ENCODE measurements at places on chromosomes 6 and 20. TPM values are rescaled to one million over a fixed set of nuclear protein-coding genes. Genes with fewer than 3 reads are reported as not detected.

- DNase-seq, result no peak
Observed at GRCh38 chr6:166397849-166398248, 15.1 kb upstream of the MPC1 start.

GRCh38 chr6:1672379-1672778, 62.7 kb downstream of the FOXC1 start:
- DNase-seq, result no peak

DNA sequence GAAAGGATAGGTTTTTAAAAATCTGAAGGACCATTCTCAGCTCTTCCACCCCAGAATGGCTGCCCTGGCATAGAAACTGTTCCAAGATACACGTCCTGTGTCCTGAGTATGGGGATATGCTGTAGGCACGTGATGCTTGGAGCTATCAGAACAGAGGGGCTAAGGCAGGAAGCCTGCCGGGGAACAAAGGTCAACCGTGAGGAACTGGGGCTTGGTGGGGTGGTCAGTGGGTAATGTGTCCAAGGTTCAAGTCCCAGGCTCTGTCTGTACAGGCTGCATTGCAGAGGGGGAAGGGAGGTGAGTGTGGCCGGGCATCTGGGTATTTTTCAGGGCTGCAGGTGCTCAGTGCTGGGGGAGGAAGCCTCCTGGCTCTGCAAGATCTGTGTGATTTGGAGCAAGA, 479.6 kb upstream of the CHD6 start:
- DNase-seq, result no peak

GRCh38 chr6:169029861-169030260, 223.8 kb downstream of the THBS2 start:
- no peak for DNase-seq

DNA sequence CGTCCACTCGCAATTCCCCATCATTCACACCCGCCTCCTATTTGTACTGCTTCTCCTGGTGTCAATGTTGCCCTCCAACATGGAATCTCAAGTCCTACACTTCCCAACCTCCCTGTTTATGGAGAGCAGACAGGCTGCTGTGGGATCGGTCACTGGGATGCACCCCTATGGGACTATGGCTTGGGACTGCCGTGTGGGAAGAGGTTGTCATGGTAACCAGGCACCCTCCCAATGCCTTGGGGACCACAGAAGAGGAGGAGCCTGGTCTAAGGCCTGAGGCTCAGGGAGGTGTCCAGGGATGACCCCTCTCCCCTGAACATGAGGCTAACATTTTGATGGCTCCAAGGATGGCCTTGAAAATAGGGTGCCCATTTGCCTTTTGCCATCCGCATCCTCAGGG, 116.6 kb upstream of the CST7 start:
- no peak for DNase-seq

DNA sequence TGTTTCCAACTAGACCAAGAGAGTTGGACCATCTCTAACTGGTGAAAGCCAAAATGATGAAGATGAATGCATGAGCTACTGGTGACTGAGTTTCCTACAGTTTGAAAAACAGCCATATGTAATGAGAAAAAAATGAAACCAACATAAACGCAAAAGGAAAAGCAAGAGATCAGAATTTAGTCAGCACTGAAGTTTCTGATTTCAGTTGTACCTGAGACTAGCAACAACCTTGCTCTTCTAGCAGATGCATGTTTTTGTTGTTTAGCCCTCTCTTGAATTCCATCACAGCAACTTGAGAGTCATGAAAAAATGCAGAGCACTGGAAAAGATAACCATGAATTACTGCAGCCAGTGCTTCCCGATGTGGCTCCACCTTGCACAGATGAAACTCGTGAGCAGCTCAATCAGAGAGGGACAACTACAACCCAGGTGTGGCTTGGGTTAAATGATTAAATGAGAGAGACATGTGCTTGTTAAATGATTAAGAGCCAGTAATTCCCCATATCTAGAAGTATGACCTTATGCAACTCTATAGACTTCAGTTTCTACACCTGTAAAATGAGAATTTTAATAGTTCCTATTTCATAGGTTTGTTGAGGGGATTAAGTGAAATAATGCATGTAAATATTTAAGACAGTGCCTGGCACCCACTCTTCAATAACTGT, 104.8 kb downstream of the ELOVL4 start:
- no peak for DNase-seq

- peak; percentile 28 for DNase-seq
Observed at GRCh38 chr20:36237477-36237876, 1.2 kb downstream of the AAR2 start.

DNA sequence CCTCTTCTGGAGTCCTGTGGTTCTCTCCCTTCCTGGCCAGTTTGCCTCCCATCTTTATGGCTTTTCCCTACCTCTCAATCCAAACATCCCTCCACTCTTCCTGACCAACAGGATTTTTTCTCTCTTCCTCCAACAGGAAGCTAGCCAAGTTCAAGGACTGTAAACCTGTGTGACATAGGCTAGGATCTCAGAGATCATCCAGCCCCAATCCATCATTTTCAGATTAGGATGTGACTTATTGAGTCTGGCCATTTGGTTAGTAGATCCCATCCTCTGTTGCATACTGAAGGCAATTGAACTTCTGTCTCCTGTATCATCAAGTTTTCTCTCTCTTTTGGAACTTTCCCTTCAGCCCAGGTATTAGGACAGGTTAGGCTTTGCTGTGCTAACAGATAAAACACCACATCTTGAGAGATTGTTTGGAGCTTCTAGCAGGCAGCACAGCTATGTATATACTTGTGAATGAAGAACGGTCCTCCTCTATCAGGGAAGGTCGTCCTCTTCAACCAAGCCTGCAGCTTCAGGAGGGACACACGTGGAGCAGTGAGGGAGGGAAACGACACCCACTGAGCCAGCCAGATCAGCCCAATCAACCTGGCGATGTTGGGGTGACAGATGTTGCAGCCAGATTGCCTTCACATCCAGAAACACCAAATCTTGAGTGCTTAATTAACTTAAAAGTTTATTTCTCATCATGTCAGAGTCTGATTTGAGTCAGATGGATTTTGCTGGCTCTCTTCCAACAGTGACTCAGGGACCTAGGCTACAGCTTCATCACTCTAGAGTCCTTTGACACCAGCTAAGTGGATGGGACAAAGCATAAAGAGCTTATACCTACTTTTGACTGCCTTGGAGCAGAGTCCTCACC, 106.8 kb downstream of the GJA10 start:
- peak; percentile 37 for DNase-seq

- peak; percentile 18 for DNase-seq
Observed at GRCh38 chr20:11582060-11582459, 335.6 kb upstream of the BTBD3 start.

DNA sequence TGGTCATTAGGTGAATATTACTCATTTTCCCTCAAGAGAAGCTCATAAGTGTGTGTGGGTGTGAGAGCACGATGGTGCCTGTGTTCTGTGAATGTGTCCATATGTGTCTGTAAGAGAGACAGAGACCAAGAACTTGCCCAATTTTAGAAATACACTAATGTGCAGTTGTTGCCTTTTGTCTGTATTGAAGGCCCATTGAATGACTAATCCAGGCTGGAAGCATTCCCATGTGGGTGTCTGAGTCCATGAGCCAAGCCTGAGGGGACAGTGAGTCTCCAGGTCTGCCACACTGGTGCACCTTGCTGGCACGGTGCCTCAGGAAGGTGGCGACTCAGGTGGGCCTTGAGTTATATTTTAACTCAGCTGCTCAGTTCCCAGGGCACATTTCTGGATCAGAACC, 25.5 kb upstream of the ASXL1 start:
- DNase-seq, result peak; percentile 82

GRCh38 chr20:59678288-59678687, 73.9 kb downstream of the PHACTR3 start:
- DNase-seq, result no peak

GRCh38 chr6:75233092-75233615, 10.4 kb downstream of the COX7A2 start:
- no peak for DNase-seq

- peak; percentile 89 for DNase-seq
Observed at GRCh38 chr6:41594326-41594725, 43.9 kb upstream of the MDFI start.

GRCh38 chr6:52312461-52312860, 27.9 kb upstream of the MCM3 start:
- no peak for DNase-seq

DNA sequence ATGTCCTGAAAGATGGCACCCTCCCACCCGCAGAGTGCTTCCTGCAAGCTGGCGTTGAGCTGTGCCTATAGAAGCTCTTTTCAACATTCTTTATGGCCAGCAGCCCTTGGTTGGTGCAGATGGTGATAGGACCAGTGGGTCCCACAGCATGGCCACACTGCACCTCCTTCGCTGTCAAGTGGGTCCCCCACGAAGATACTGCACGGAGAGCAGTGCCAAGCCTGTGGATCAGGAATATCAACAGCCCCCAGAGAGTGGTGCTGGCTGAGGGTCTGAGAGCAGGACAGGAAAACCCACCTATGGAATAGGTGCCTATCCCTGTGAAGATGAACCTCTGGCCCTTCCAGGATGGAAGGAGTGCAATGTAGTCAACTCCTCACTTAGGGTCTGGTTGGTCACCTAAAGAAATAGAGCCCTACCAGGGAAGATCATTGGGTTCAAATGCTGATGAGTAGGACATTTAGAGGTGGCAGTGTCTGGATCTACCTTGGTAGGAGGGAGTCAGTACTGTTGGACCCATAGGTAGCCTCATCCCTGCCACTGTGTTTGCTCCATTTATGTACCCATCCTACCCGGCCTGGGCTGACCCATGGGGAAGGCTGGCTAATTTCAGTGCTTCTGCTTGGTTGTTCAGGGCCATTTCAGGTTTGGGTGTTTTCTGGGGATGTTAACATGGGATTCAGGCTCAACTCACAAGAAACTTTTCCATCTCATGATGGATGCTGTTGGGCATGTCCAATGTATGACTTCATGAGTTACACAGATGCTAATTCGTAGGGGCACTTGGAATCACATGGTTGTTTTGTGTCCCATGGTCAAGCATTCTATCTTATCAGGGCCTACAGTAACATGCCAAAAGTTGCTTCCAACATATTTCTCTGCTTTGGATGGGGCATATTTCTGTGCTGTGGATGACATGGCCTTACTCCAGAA, 33.4 kb upstream of the MICB start:
- DNase-seq, result no peak

GRCh38 chr6:36839749-36840431, 646 bp upstream of the CPNE5 start:
- DNase-seq, result peak; percentile 67

DNA sequence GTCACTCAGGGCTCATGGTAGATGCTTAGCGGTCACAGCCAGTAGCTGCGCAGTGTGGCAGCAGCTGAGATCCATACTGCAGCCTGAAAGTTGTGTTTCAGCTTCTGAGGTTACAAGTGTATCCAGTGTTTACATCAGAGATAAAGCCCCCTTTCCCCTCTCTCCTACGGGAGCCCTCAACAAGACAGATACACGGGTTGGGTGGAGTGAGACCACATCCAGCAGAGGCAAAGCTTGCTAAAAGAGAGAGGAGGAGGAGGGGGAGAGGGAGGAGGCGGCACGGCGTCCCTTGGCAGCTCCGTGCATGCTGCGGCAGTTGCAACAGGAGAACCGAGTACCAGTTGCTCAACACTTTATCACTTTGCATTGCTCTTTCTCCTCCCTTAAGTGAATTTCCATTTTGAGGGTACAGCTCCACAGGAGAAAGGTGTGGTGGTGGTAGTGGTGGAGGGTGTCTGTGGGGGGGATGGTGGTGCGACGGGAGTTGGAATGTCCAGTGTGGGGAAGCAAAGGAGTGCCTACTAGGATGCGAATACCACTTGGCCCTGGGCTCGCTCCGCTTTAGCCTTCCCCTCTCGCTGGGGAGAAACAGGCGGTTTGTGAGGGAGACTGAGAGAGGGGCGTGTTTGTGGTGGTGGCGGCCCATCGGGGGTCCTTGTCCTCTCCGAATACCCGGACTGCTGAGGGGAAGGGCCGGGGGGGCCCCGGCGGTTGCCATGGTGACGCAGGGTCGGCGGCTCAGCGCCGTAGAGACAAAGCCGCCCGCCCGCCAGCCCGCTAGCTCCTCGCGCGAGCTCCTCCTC, 405 bp upstream of the RNF182 start:
- peak; percentile 84 for DNase-seq

DNA sequence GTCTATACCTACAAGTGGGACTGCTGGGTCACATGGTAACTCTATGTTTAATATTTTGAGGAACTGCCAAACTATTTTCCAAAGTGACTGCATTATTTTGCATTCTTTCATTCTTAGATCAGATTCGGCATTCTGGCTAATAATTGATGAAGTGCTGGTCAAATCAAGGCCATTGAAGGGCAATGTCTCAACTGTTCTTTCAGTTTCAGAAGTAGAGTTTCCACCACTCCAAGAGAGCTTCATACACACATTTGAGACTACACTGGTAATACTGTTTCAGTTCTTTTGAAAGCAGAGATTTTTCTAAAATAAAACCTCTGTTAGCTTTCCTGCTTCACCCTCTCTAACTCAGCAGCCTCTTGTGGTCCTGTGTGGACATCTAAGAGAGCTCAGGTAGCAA, 154.5 kb downstream of the CFAP61 start:
- DNase-seq, result no peak

DNA sequence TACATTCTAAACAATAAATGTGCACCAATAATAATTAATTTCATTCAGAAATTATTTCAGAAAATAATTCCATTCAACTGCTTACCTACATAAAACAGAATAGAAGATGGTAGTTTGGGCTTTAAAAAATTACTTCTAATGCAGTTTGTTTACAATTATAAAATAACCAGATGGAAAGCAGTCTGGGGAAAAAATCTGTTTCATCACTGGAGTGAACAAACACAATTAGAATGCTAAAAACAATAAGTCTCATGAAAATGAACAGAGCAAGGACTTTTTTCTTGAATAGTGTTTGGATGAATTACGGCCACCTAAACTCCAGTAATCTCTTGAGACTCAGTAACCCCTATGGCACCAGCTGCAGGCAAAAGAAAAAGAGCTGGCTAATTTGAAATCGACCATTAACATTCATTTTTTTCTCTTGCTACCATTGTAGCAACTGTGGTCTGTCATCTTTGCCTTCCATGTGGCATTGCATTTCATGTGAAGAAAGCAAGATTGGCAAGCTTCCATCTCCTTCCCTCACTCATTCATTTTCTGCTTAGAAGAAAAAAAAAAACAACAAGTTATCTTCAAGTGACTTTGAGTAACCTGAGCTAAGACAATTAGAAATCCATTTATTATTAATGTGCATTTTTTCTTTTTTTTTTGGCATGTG, 88.4 kb upstream of the CEP85L start:
- DNase-seq, result no peak

ZFAND3 gene
- total RNA-seq, result 27.5 TPM

PDE7B gene
- total RNA-seq, result 6.8 TPM

OLIG3 gene
- not detected for total RNA-seq

TREML2 gene
- not detected for total RNA-seq

PI16 gene
- total RNA-seq, result 181 TPM

PRRT1 gene
- total RNA-seq, result not detected

HAO1 gene
- not detected for total RNA-seq

EYA2 gene
- not detected for total RNA-seq

DEF6 gene
- 4.9 TPM for total RNA-seq

SLC39A7 gene
- 147 TPM for total RNA-seq

EPHA7 gene
- total RNA-seq, result not detected

Data from GM23248 (cell line).